ENCODE measurements at places on chromosomes 5 and 9.
A peak's percentile ranks its signal among the peaks of the same experiment; 100 is the strongest.

- DNase-seq: no peak
Measured at GRCh38 chr5:76269932-76270610, 133.0 kb upstream of the IQGAP2 start.

GRCh38 chr5:92969781-92970237, 611.2 kb downstream of the NR2F1-AS1 start:
- DNase-seq: peak; percentile 18

- no peak for DNase-seq
Measured at GRCh38 chr5:177249761-177250537, 53.6 kb downstream of the RAB24 start.

GRCh38 chr9:77865385-77866047, 166.1 kb downstream of the GNAQ start:
- DNase-seq: no peak

DNA sequence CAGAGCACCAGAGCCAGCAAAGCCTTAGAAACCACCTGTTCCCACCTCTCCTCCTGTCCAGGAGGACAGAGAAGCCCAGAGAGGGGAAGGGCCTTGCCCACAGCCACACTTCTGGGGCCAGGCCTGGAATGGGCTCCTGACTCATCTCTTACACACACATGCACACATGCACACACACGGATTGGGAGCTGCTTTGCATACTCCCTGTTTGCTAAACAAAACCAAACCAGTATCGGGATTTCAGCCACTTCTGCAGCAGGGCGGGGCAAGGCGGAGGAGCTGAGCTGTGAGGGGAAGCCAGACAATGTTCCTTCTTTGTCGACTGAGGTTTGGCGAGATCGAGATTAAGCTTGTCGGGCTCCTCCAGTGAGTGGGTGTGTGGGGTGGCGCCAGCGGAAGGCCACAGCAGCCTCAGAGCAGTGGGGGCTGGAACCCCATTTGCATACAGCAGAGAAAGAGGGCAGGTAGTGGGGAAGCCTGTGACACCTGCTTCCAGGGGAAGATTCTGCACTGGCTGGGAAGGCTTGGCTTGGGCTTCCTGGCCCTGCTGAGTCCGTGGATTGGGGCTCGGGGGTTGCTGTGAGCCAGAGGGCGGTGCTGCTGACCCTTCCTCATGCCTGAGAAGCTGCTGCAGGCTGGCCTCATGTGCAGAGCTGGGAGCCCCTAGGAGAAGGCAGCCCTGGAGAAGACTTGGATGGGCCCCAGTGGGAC, 16.1 kb downstream of the GFI1B start:
- no peak for DNase-seq

GRCh38 chr5:38420691-38421390, 135.6 kb downstream of the LIFR start:
- peak; percentile 3 for DNase-seq

GRCh38 chr9:78118742-78119473, 87.3 kb upstream of the GNAQ start:
- DNase-seq: no peak

- peak; percentile 44 for DNase-seq
Measured at GRCh38 chr5:72956324-72957140, 691 bp downstream of the FCHO2 start.

GRCh38 chr5:64838376-64838775, 69.6 kb downstream of the CWC27 start:
- no peak for DNase-seq

DNA sequence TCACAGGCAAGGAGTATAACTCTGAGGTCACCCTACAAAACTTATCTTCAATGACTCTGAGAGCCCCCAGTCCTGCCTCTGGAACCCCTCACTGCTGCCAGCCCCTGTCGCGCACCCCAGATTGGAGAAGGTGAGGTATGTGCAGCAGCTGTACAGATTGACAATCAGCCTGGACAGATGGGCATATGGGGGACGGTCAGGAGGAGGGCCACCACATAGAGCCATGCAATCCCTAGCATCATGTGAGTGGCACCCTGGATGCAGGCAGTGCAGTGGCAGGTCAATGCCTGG, 90.1 kb downstream of the LMX1B start:
- DNase-seq: no peak

- no peak for DNase-seq
Measured at GRCh38 chr5:158626718-158627117, 473.0 kb downstream of the EBF1 start.

- DNase-seq: no peak
Measured at GRCh38 chr5:138853132-138853531, 22.0 kb downstream of the LRRTM2 start.

DNA sequence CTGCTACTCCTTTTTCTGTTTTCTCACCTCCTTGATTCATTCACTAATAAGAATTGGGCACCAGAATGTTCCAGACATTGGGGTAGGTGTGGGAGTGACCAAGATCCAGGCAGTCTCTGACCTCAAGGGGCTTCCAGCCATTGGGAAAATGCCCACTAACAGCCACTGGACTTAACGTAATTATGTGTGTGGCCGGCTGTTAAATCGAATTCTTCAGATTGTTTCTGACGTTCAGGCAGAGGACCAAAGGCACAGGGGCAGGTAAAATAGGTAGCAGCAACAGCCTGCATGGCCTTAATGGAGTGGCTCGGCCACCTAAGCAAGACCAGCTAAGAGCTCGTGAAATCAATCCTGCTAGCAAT, 48.4 kb upstream of the CKMT2 start:
- DNase-seq: no peak

DNA sequence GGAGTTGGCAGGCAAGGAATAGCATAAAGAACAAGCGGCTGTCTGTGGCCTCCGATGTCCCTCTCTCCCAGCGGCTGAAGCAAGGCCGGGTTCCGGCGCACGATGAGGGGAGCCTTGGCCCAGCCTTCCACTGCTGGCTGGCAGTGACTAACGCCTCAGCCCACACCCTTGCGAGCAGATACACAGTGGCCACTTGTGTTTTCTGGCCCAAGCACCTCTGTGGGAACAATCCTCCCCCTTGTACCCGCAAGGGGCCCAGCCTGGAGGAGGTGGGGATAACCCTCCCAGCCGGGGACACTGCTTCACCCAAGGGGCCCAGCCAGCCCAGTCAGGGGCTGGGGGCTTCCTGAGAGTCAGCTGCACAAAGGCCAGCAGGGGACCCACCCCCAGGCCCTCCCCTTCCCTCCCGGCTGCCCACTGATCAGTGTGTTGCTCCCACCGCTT, 23.2 kb downstream of the STK10 start:
- DNase-seq: peak; percentile 35
